ENCODE measurements at places on chromosomes 6 and 20.
A peak's percentile ranks its signal among the peaks of the same experiment; 100 is the strongest.

DNA sequence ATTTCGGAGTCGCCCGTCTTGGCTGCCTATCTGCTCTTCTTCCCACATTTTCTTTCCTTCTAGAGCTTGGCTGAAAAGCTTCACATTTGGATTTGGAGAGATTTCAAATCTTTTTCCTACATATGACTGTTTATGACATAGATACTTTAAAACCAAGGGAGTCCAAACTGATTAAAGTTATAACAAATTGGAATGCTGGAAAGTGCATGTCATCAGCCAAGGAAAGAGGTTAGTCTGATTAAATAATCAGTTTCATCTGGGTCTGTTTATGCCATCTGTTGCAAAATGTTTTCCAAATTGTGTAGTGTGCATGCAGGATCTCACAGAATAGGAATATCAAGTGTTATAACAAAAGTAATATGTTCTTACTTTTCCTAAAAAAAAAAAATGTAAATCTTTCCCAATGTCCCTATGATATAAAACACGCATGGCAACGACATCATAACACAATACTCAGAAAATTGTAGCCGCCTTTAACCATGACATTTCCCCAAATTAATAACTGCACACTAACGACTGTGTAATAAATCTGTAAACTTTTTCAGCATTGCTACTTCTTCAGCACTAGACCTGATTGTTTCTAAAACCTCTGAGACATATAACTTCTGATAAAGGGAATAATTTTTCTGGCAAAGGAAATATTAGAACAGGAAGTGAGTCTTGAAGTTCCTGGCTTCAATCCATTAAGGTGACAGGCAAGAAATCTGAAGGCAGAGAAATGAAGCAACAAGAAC lies 230.2 kb upstream of the FOXQ1 start:
- no peak for DNase-seq

DNA sequence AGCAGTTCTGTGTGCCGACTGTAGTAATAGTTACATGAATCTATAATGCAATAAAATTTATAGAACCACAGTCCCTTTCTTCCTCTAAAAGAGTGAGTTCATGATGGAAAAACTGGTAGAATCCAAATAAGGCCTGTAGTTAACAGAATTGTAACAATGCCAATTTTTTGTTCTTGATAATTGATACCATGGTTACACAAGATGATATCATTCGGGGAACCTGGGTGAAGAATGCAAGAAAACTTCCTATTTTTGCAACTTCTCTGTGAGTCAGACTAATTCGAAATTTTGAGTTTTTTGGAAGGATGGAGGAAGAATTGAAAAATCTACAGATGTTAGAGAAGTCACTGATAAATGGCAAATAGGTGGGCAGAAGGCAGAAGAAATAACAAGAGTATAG lies 381.8 kb downstream of the CDKAL1 start:
- no peak for DNase-seq

- DNase-seq: no peak
These were observed 8.5 kb downstream of the TPD52L2 start for GRCh38 chr20:63873477-63873971.

GRCh38 chr20:4613718-4614620 lies 107.7 kb upstream of the PRND start:
- DNase-seq: no peak

DNA sequence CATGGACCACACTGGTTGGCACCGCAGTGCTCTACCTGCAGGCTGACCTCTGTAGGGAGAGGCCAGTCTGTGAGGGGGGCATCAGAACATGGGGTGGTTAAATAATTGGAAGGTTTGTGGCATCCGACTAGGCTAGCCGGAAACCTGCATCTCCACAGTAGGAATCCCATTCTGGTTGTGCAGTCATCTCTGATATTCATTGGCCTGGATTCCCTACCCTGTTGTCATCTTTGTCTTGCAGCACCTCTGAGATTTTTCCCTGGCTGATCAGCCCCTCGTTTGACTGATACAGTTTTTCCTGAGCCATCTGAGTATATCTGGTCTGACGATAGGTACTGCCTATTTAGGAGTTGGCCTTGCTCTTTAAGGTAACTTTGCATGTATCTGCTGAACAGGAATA lies 259.4 kb downstream of the TMEM242 start:
- DNase-seq: no peak

GRCh38 chr6:136771306-136771705 lies 21.0 kb downstream of the MAP3K5 start:
- DNase-seq: no peak

GRCh38 chr6:70166088-70166958 lies 136.6 kb downstream of the COL9A1 start:
- DNase-seq: peak; percentile 28

DNA sequence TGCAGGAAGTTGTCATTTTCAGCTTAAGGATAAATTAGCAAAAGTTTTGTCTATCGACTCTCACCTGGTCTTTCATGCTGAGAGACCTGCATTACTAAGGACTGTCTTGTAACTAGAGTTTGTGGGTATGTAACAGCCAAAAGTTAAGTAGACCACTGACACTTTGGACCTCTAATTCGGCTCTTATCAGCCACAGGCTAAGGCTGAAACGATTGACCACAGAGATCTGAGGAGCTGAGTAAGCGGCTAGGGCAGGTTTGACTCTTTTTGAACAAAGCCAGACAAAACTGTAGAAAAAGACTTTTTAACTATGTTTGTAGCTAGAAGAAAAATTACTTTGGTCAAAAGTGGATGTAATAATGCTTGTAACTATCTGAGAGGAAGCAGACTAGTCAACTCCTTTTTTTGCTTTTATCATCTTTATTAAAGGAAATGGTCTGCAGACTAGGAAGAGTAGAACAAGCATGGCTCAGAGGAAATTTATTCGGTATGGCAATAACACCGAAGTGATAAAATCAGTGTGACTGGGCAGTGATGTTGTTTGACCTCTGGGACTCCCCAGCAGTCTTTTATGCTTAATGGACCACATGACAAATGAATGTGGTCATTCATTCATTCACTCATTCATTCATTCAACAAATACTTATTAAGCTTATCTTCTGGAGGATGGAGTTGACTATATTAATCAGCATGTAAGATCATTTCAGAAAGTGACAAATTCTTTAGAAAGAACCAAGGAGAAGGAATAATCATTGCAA lies 725.0 kb upstream of the HS3ST5 start:
- no peak for DNase-seq

DNA sequence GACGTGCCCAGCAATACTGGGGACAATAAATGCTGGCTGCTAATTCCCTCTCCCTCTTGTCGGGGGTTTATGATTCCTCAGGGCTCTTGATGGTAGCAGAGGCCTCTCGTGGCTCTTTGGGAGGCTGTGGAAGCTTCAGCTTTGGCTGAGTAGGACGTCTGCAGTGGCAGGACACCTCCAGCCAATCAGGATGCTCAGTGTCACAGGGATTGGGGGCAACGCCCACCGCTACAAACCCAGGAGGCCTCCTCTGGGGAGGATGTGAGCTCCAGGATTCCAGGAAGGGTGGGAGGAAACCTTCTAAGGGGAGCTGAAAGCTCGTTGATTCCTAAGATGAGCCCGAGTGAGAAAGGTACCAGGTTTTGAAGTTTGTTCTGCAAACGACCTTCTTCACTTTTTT lies 19.4 kb downstream of the RSPO4 start:
- no peak for DNase-seq

DNA sequence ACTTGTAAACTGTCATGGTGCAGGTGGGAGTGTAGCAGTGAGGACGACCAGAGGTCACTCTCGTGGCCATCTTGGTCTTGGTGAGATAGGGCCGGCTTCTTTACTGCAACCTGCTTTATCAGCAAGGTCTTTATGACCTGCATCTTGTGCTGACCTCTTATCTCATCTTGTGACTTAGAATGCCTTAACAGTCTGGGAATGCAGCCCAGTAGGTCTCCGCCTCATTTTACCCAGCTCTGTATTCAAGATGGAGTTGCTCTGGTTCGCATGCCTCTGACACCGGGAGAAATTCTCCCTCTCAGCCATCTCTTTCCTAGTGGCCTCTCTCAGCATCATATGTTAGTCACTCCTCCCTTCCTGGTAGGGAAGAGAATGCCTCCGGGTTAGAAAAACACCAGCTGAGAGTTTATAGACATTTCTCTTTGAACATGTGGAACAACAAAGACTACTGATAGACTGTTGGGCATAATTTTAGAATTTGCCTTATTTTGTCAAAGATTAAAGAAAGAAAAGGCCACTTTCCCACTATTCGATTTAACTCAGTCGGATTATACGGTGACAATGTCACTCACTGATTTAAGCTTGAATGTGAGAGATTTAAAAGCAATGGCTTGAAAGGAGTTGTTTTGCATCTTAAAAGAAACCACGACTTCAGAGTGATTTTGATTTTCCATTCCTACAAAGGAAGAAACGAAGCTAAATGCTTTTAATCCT lies 67.9 kb upstream of the SNX9 start:
- no peak for DNase-seq

GRCh38 chr6:116530436-116530835 lies 15.0 kb downstream of the TRAPPC3L start:
- no peak for DNase-seq

- DNase-seq: no peak
These were observed 109.5 kb downstream of the SNX5 start for GRCh38 chr20:17859002-17859615.

GRCh38 chr6:85453052-85453451 lies 3.2 kb downstream of the NT5E start:
- DNase-seq: no peak

DNA sequence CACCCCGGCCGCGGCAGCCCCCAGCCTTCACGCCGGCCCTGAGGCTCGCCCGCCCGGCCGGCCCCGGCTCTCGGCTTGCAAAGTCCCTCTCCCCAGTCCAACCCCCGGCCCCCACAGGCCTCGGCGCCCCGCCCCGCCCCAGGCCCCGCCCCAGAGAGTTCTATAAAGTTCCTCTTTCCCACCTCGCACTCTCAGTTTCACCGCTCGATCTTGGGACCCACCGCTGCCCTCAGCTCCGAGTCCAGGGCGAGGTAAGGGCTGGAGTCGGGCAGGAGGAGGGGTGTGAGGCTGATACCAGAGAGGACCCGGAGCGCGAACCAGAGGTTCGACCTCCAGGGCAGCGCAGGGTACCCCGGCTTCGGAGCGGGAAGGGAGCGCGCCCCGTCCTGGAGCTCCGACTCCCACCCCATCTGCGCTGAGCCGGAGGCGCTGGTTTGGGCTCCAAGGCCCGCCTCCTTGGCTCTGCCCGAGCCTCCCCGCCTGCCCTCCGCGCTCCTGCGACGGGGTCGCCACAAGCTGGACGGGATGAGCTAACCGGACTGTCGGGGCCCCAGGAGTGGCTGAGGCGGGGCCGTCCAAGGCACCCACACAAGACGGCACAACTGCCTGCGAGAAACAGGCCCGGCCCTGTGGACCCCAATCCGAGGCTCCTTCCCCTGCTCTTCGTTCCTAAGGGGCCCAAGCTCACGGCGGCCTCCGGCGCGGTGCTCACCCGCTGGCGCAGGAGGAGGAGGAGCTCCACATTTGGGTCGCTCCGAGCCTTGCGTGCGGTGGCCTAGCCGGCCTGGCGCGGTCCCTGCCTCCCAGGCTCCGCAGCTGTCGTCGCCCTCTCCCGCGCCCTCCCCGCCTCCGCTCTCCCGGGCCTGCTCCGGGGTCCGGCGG lies at the start of gene IRF4:
Gene IRF4, plus strand, starts transcription at position 194 of the 882 bp plus-strand sequence. CDS start 1,401 bp downstream, outside the sequence.
- DNase-seq: peak; percentile 48

All from psoas muscle (tissue), 8 donors.